Activated CD8-positive, alpha-beta memory T cell treated with anti-CD3 and anti-CD28 coated beads for 24 hours (primary cell): ENCODE measurements at places on chromosomes 5 and 9.
A peak's percentile ranks its signal among the peaks of the same experiment; 100 is the strongest.

DNA sequence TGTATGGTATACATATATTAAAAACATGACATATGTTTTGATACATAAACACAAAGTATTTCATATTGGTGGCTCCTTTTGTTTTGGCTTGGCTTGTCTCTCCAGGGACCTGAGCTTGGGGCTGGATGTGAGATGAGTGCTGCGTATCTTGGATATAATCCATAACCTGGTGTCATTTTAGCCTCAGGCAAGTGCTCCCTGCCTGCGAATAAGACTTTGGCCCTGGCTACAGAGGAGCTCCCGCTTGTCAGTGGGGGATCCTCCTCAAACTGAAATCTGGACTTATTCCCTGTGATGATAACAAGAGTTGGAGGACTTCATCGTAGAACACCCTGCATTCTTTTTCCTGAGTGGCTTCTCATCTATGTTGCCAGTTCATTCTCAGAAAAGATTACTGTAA is 341.7 kb upstream of the CLINT1 start:
- DNase-seq: no peak

GRCh38 chr5:176601901-176602482 is 8.0 kb downstream of the GPRIN1 start:
- DNase-seq: no peak

DNA sequence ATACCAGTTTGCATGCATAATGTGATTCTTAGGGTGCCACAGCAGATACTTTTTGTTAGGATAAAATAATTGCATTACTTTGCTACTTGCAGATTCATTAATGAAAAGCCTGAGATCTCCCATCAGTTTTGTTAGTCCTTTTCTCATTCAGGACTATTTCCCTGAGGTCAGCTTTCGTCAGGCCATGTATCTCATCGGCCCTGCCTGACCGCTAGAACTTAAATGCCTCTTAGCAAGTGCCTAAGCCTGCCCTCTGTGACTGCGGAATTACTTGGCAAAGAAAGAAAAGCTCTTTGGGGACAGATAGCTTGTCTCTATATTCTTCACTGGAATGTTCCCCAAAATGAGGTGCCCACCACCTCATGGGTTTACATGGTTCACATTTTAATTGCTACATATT is 147.8 kb downstream of the KCTD16 start:
- DNase-seq: no peak

DNA sequence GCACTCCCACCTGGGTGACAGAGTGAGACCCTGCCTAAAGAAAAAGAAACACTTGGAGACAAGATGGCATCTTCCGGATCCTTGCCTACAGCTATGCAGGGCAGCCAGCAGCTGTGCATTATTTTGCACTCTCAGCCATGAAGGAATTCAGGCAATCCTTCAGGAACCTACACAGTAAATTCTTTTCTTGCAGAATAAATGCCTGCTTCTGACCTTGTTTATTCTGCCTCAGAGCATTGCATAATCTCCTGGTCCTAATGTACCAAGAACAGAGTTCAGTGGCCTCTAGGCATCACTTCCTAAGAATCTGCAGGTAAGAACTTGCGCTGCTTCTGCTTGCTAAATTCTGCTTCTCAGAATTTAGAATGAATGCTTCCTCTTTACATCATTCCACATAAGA is 16.8 kb downstream of the GLDC start:
- DNase-seq: no peak

DNA sequence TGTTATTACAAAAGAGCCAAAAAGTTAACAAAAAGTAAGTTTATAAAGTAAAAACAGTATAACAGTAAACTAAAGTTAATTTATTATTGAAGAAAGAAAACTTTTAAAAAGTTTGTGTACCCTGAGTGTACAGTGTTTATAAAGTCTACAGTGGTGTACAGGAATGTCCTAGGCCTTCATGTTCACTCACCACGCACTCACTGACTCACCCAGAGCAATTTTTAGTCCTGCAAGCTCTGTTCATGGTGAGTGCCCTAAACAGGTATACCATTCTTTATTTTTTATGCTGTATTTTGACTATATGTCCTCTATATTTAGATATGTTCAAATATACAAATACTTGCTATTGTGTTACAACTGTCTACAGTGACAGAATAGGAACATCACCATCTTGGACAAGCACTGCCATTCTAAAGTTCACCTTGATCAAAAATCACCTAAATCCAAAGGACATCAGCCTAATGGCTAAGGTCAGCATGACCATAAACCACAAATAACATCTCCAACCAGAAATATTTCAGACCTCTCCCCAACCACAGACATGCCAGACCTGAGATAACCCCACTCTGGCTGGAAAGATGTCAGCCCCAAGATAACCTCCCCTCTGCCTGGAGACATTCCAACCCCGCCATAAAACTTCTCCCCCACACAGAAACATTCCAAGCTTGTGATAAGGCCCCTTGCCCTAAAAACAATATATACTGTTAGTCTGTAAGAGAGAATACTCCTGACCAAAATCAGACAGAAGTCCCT is 56.1 kb downstream of the AGXT2 start:
- no peak for DNase-seq

GRCh38 chr9:69455311-69455710 is 130.3 kb downstream of the ENTREP1 start:
- DNase-seq: no peak

GRCh38 chr5:122351416-122352157 is 39.5 kb downstream of the SNCAIP start:
- DNase-seq: no peak

GRCh38 chr9:4559261-4560182 is 69.3 kb downstream of the SLC1A1 start:
- DNase-seq: no peak

GRCh38 chr9:74765481-74765971 is 122.2 kb downstream of the TRPM6 start:
- no peak for DNase-seq

DNA sequence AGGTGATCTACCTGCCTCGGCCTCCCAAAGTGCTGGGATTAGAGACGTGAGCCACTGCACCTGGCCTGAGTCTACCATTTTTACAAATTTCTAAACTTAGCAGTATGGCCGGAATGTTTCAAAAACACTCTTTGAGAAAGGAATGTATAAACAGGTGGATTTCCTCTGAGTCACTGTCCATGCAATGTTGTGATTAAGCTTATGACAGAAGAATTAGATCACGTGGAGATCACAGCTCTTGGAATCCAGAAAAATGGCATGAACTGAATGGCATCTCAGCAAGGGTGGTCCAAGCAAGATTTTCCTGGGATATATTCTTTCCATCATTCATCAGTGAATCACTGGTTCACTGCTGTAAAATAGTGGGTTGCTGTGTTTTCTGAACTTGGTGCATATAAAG is 865.0 kb downstream of the PTPRD start:
- no peak for DNase-seq

DNA sequence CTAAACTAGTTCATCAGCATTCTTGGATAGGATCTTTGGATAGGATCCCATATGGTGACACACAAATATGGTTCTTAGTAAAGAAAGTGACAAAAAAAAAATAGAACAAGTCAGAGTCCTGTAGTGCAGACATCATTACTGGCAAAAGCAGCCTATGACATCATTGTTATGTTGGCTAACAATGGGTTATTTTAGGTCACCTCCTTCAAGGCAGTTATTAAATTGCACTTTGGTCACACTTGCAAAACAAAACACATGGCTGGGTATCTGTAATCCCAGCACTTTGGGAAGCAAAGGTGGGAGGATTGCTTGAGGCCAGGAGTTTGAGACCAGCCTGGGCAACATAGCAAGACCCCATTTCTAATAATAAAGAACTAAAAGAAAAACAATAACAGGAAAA is 185.9 kb downstream of the KIAA0825 start:
- no peak for DNase-seq

- DNase-seq: no peak
Measured at GRCh38 chr5:143569213-143569701, 165.8 kb upstream of the NR3C1 start.

DNA sequence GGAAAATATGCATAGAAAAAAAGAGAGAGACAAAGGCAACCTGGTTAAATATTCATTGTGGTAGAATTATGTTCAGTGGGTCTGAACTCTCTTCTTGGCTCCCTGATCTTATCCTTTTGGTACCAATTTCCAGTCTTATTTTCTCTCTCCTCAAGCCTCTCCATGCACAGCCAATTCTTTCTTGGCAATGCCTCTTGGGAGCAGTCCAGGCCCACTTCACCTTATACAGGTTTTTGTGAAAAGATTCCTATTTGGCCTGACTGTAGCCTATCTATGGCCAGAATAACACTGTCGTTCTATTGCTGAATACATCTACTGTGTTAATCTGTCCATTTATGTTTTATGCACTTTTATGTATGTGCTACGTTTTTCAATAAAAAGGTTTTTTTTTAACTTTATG is 2.7 kb downstream of the ELOVL7 start:
- no peak for DNase-seq

GRCh38 chr5:8473827-8474568 is 605.0 kb downstream of the MTRR start:
- DNase-seq: no peak

DNA sequence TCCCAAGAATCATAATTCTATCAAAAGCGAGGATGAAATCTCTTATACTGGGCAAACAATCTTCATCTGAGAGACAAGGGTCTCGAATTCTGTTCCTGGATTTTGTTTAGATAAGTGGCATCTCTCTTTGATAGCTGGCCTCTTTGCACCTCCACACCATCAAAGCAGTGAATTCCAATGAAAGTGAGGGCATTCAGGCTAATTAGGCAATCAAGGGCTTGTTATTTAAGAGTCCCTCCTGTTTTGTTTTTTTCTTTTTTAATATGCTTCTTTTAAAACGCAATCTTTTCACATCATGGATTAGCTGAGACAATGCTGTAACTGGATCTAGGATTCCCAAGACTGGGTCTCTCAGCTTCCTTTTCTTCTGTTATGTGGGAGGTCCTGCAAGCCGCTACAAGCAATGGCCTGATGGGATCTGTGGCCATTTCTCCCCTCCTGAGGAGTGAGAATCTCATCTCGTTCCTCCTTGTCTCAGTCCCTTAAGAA is 67.9 kb downstream of the TNC start:
- DNase-seq: no peak

GRCh38 chr9:114737118-114737517 is 55.1 kb upstream of the TEX48 start:
- peak; percentile 79 for DNase-seq

GRCh38 chr5:60545551-60545950 is 154.4 kb downstream of the DEPDC1B start:
- no peak for DNase-seq

GRCh38 chr5:59533730-59534108 is 359.8 kb downstream of the PDE4D start:
- DNase-seq: no peak
